Activated CD8-positive, alpha-beta memory T cell treated with anti-CD3 and anti-CD28 coated beads for 1 hour (primary cell): ENCODE measurements at places on chromosomes 13 and 19.

GRCh38 chr13:47463726-47464125 lies 537.3 kb downstream of the SUCLA2 start:
- no peak for DNase-seq

GRCh38 chr19:44190020-44190419 lies 22.3 kb upstream of the ZNF227 start:
- no peak for DNase-seq

DNA sequence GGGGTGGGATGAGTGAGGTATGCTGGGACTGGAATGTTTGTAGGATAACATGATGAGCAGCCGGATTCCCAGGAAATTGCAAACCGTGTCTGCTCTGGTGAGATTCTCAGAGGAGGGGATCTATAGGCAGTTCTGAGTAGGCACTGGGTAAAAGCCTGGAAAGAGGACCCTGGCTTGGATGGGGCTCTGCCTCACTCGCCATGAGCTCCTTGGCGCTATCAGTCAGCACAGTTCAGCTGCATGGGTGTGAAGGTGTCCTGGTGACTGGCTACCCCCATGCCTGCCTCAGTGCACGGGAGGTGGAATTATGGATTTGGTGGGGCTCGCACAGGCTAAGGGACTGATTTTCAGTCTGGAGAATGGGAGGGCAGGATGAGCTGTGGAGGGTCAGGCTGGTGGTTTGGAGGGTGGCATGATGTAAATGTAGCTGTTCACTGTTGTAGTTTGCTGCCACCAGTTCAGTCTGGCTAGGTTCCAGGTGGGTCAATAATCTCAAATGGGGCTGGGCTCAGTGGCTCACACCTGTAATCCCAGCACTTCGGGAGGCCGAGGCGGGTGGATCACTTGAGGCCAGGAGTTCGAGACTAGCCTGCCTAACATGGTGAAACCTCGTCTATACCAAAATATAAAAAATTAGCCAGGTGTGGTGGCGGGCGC lies 9.2 kb upstream of the ZNF627 start:
- DNase-seq: no peak

DNA sequence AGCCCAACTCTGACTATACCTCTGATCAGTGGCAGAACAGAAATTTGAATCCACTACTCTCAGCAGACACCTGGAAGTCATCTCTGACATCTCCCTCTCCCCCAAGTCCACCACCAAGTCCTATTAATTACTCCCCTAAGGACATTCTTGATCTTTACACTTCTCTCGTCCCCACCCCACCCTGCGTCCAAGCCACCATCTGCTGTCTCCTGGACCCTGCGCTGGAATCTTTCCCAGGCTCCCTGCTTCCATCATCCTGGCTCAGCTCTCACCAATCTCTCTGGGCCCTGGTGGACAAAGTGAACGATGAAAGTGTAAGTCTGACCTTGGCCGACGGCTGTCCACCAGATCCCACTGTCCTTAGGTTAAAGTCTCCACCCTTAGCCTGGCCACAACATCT lies 145.6 kb upstream of the GJB6 start:
- DNase-seq: no peak

- no peak for DNase-seq
Measured at GRCh38 chr13:59873856-59874255, 289.9 kb downstream of the DIAPH3 start.

- no peak for DNase-seq
Measured at GRCh38 chr13:93284064-93284463, 57.5 kb downstream of the GPC6 start.

DNA sequence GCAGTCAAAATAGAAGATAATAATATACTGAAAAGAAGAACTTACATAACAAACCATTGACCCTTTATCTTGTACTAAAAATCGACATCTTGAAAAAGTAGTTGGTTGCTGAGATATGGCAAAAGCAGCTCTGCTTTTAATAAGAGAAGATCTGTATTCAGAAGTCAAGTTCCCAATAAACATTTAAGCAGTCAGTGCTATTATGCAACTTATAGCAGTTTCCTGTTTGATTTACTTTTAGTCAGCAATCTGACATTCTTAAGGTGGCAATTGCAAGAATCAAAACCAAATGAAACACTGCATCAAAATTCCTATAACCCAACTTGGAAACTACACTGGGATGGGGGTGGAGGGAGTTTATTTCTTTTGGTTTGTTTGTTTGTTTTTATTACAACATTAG lies 165.5 kb downstream of the TBC1D4 start:
- no peak for DNase-seq

DNA sequence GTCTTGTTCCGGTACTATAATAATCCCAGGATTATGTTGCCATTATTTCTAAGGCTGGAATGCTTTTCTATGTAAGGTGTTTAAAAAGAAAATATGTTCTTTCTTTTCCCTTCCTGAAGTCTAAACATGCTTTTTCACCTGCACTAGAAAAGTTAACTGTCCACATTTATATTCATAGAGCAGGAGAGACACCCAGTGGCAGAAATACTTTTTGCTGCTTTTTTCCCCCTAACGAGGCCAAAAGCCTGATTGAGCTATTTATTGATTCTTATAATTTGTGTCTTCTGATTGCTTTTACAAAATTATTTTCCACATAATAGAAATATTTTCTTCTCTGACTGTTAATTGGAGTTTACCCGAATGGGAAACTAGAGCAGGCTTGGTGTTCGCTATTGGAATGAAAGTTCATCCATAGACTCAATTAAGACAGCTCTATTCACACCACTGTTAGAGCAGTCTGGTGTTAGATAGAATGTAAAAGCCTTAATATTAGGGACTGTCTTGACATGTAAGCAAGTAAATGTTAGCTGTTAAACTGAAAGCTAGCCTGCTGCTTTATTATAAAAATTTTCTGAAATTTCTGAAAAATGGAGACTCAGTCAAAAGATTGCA lies 15.8 kb downstream of the GPR180 start:
- no peak for DNase-seq

DNA sequence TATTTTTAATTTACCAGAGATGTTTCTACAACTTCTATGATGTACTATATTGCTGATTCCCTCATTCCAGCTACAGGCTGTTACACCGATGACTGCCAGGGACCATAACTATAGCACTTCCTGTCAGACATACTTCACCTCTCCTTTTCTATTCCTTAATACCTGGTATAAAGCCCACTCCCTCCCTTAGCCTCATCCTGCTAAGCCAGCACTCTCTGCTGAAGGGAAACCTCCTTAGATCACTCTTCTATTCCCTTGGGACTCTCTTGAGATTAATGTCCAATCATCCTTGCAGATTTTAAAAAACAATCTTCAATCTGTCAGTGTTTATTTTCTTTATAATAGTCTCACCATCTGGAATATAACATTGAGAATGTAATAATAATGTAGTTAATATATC lies 127.9 kb downstream of the DIAPH3 start:
- no peak for DNase-seq
